B cell (primary cell): ENCODE measurements at places on chromosomes 1 and 21. TPM values are rescaled to one million over a fixed set of nuclear protein-coding genes. Genes with fewer than 3 reads are reported as not detected.
A peak's percentile ranks its signal among the peaks of the same experiment; 100 is the strongest.

The HHAT gene
- 26.7 and 28.2 TPM in 2 replicates for total RNA-seq

The C1QC gene
- total RNA-seq, result 0.73 TPM in 1 of 2 replicates, not detected in the other

The CYP2J2 gene
- total RNA-seq, result 0.34 and 0.41 TPM in 2 replicates

The NBPF4 gene
- not detected in 2 replicates for total RNA-seq

The LINGO4 gene
- not detected in 2 replicates for total RNA-seq

The UBE2U gene
- total RNA-seq, result not detected in 2 replicates

The SPOCD1 gene
- not detected in 2 replicates for total RNA-seq

The RAP1GAP gene
- total RNA-seq, result 0.07 and 0.32 TPM in 2 replicates

The WNT9A gene
- 0.07 TPM in 1 of 2 replicates, not detected in the other for total RNA-seq

The LPAR3 gene
- total RNA-seq, result 0.36 TPM in 1 of 2 replicates, not detected in the other

The LCE1A gene
- not detected in 2 replicates for total RNA-seq

The CD164L2 gene
- not detected in 2 replicates for total RNA-seq

The MAB21L3 gene
- not detected in 2 replicates for total RNA-seq

DNA sequence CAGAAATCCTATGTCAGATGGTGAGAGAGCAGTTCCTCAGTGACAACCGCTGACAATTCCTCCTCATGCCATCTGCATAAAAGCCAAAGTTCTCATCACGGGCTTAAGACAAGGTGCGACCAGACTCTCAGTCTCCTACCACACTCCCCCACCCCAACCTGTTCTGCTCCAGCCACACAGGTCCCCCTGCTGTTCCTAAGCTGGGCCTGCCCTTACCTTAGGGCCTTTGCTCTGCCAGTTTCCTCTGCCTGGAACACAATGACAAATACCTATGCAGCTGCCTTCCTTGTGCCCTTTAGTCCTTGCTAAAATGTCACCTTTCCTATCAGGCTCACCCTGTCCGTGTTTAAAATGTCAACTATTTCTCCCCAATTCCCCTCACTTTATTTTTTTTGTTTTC is 382.2 kb downstream of the NTNG1 start:
- no peak overlapping the region for H3K27ac ChIP-seq
- H3K4me1 ChIP-seq, result no peaks in the 10 kb centered on the region
- H3K4me3 ChIP-seq, result no peak overlapping the region
- H3K27me3 ChIP-seq, result no peaks in the 10 kb centered on the region
- DNase-seq, result no peak
- no peaks in the 10 kb centered on the region for H3K36me3 ChIP-seq

DNA sequence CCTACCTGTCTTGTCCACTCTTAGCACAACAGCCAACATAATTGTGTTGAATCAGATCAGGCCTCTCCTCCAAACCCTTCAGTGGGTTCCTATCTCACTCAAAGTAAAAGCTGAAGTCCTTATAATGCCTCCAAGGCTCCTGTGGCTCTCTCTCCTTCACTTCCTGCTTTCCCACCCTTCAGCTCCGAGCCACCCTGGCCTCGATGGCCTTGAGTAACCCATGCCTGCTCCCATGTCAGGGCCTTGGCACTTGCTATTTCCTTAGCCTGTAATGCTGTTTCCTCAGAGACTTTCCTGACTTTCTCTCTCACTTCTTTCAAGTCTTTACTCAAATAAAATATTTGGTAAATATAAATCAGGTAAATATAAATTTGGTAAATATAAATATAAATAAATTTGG is 8.1 kb upstream of the PLEKHM2 start:
- H3K36me3 ChIP-seq, result no peaks in the 10 kb centered on the region
- no peak overlapping the region for H3K27ac ChIP-seq
- no peak for DNase-seq
- H3K4me1 ChIP-seq, result peaks cover 20% of the 10 kb centered on the region
- H3K27me3 ChIP-seq, result no peaks in the 10 kb centered on the region

- no peak overlapping the region for H3K27ac ChIP-seq
- H3K27me3 ChIP-seq, result no peaks in the 10 kb centered on the region
- H3K4me3 ChIP-seq, result no peak overlapping the region
- no peak for DNase-seq
- H3K4me1 ChIP-seq, result peaks cover 18% of the 10 kb centered on the region
- H3K36me3 ChIP-seq, result no peaks in the 10 kb centered on the region
These were observed 16.0 kb downstream of the GALNT2 start for GRCh38 chr1:230083053-230083452.

GRCh38 chr1:153400244-153400643 is 9.4 kb upstream of the S100A8 start:
- no peak overlapping the region for H3K4me3 ChIP-seq
- H3K36me3 ChIP-seq, result no peaks in the 10 kb centered on the region
- H3K27me3 ChIP-seq, result no peaks in the 10 kb centered on the region
- no peaks in the 10 kb centered on the region for H3K4me1 ChIP-seq

DNA sequence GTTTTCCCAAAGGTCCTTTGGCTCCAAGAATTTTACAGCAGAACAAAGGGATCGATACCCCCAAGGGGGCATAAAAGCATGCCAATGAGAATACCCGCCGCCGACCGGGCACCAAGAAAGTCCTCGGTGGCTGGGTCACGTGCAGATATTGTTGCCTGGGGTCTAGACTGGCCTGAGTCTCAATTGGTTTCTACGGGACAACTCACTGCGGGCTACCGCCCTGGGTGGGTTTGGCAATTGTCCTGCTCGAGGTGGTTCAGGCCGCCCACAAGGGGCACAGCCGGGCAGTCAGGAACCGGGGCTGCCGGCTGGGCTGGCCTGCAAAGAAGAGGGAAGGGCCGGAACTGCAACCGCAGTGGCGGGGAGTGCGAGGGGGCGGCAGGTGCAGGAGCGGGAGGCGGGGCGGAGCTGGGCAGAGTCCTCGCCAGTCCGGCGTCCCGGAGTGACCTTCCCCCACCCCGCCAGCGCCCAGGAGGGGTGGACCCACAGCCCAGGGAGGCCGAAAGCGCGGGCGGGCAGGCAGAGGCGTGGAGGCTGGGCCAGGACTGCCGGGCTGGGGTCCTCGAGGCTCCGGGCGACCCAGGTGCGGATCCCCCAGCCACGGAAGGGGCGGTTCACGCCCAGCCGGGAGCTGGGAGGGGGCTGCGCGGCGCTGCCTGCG is 926 bp upstream of the ATP1B1 start:
- H3K27me3 ChIP-seq, result peaks cover 10% of the 10 kb centered on the region
- H3K36me3 ChIP-seq, result no peaks in the 10 kb centered on the region
- no peak overlapping the region for H3K27ac ChIP-seq
- DNase-seq, result peak; percentile 52
- peaks cover 17% of the 10 kb centered on the region for H3K4me1 ChIP-seq

GRCh38 chr21:20040768-20041167 is 957.4 kb upstream of the NCAM2 start:
- no peaks in the 10 kb centered on the region for H3K4me1 ChIP-seq
- DNase-seq, result no peak
- no peaks in the 10 kb centered on the region for H3K27me3 ChIP-seq
- no peak overlapping the region for H3K27ac ChIP-seq
- H3K36me3 ChIP-seq, result no peaks in the 10 kb centered on the region

GRCh38 chr21:35045542-35046262 is 3.4 kb downstream of the RUNX1 start:
- peak; percentile 50 for DNase-seq
- H3K27ac ChIP-seq, result peak overlapping the region; percentile 78
- peaks cover 22% of the 10 kb centered on the region for H3K36me3 ChIP-seq

DNA sequence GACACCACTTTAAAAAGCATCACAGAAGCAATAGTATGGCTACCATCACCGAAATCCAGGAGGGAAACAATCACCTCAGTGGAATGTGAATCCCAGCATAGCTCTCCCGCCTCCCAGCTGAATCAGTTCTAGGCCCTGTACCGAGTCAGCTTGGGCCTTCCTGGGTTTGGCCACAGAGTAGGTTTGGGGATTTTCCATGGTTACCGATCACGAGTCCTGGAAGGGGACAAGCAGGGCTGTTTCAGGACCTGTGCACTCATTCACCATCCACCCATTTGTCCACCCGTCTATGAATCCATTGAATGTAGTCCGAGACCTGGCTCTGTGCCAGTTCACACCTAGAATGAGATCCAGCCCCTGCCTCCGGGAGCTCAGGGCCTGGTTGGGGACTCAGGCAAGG is 94.2 kb downstream of the ARHGEF10L start:
- peaks cover 18% of the 10 kb centered on the region for H3K4me1 ChIP-seq
- DNase-seq, result no peak
- no peaks in the 10 kb centered on the region for H3K27me3 ChIP-seq
- H3K27ac ChIP-seq, result no peak overlapping the region
- no peaks in the 10 kb centered on the region for H3K36me3 ChIP-seq

- peak overlapping the region; percentile 73 for H3K27ac ChIP-seq
- H3K4me3 ChIP-seq, result peak overlapping the region; percentile 63
- no peak for DNase-seq
- no peaks in the 10 kb centered on the region for H3K27me3 ChIP-seq
These were observed 2.2 kb upstream of the ZBTB7B start for GRCh38 chr1:155000411-155000725.

GRCh38 chr1:15684042-15684461 is at the start of gene PLEKHM2:
TSS of gene PLEKHM2 (plus strand) at chr1:15684320. CDS start at chr1:15684559, 239 bp downstream.
- peak within 1 kb of the TSS; percentile 99 for H3K27ac ChIP-seq
- H3K4me1 ChIP-seq, result peaks cover 56% of the 10 kb centered on the region
- H3K4me3 ChIP-seq, result peak within 1 kb of the TSS; percentile 85
- no peaks in the 10 kb centered on the region for H3K27me3 ChIP-seq

GRCh38 chr1:230749635-230750034 is 2.4 kb downstream of the CAPN9 start:
- no peak overlapping the region for H3K4me3 ChIP-seq
- DNase-seq, result no peak
- H3K27me3 ChIP-seq, result no peaks in the 10 kb centered on the region
- H3K36me3 ChIP-seq, result no peaks in the 10 kb centered on the region
- no peak overlapping the region for H3K27ac ChIP-seq
- peaks cover 9% of the 10 kb centered on the region for H3K4me1 ChIP-seq

- H3K4me3 ChIP-seq, result no peak within 1 kb of the TSS
- DNase-seq, result peak; percentile 27
- H3K4me1 ChIP-seq, result peaks cover 7% of the 10 kb centered on the region
- H3K27ac ChIP-seq, result no peak within 1 kb of the TSS
- peaks cover 65% of the 10 kb centered on the region for H3K27me3 ChIP-seq
- H3K36me3 ChIP-seq, result no peaks in the 10 kb centered on the region
These were observed at the start of gene SLC6A17 for GRCh38 chr1:110150330-110151174. TSS of gene SLC6A17 (plus strand) at chr1:110150494. CDS start at chr1:110166930, 16,436 bp downstream.

- H3K27me3 ChIP-seq, result no peaks in the 10 kb centered on the region
- H3K36me3 ChIP-seq, result no peaks in the 10 kb centered on the region
- no peaks in the 10 kb centered on the region for H3K4me1 ChIP-seq
- no peak for DNase-seq
- H3K27ac ChIP-seq, result no peak overlapping the region
These were observed 110.7 kb upstream of the CTTNBP2NL start for GRCh38 chr1:112285316-112285715.

GRCh38 chr21:28396421-28396820 is 596.3 kb downstream of the LTN1 start:
- H3K4me3 ChIP-seq, result no peak overlapping the region
- no peak for DNase-seq
- no peaks in the 10 kb centered on the region for H3K36me3 ChIP-seq
- H3K27me3 ChIP-seq, result no peaks in the 10 kb centered on the region

- H3K27ac ChIP-seq, result no peak overlapping the region
- no peaks in the 10 kb centered on the region for H3K27me3 ChIP-seq
- no peak for DNase-seq
- no peak overlapping the region for H3K4me3 ChIP-seq
- no peaks in the 10 kb centered on the region for H3K36me3 ChIP-seq
These were observed 239.3 kb downstream of the KCNJ6 start for GRCh38 chr21:37677006-37677405.

DNA sequence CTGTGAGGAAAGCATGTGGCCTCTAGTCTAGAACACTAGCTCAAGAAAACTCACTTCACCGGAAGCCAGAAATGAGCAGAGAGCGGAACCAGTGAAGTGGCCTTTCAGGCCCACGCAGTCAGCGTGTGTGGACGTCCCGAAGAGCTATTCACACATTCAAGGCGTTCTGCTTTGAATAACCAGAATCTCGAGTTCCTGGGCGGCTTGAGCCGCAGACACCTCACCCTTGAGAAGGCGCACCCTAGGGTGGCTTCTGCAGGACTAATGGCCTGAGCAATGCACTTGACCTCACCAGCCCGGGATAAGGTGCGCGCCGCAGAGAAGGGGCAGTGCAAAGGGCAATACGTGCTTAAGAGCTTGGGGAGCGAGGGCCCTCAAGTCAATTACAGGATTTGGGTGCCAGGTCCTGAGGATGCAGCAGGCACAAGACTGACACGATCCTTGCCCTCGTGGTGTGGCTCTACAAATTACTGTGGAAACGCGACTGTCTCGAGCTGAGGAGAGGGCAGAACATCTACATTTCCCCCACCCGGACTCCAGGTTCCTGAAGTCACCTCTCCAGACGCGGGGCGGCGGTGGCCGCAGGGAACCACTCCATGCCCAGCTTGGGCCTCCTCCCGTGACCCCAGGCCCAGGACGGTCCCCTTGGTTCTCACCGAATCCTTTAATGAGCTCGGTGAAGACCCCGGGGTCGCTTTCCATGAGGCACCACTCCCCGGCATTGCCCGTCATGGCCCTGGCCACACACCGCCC is 455 bp downstream of the UCHL5 start:
- no peaks in the 10 kb centered on the region for H3K36me3 ChIP-seq
- peak overlapping the region; percentile 99 for H3K4me3 ChIP-seq
- peak overlapping the region; percentile 94 for H3K27ac ChIP-seq
- DNase-seq, result peak; percentile 65

GRCh38 chr1:81020506-81020905 is 780.2 kb upstream of the ADGRL2 start:
- H3K4me3 ChIP-seq, result no peak overlapping the region
- no peaks in the 10 kb centered on the region for H3K36me3 ChIP-seq
- no peaks in the 10 kb centered on the region for H3K27me3 ChIP-seq
- no peaks in the 10 kb centered on the region for H3K4me1 ChIP-seq
- DNase-seq, result no peak
- H3K27ac ChIP-seq, result no peak overlapping the region

DNA sequence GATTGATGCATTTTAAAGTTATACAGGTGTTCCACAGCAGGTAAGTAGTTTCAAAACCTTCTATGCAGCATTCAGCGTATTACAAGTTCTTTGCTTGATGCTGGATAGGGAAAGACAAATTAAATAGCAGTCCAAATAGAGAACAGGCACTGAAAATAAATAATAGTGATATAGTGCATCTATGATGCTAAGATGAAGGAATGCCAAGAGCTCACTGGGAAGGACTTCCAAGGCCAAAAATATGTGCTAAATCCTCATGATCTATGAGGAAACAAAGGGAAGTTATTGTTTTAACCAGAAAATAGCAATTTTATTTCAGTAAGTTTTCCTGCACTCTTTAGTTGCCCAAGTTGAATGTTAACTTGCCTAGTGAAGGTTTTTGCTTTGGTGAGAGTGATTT is 127.8 kb upstream of the GREM2 start:
- no peak for DNase-seq
- H3K4me1 ChIP-seq, result no peaks in the 10 kb centered on the region
- no peak overlapping the region for H3K27ac ChIP-seq
- H3K36me3 ChIP-seq, result no peaks in the 10 kb centered on the region
- no peaks in the 10 kb centered on the region for H3K27me3 ChIP-seq
- H3K4me3 ChIP-seq, result no peak overlapping the region

- peaks cover 11% of the 10 kb centered on the region for H3K4me1 ChIP-seq
- peaks cover 23% of the 10 kb centered on the region for H3K27me3 ChIP-seq
- no peaks in the 10 kb centered on the region for H3K36me3 ChIP-seq
- H3K4me3 ChIP-seq, result no peak overlapping the region
- H3K27ac ChIP-seq, result no peak overlapping the region
- no peak for DNase-seq
These were observed 1.7 kb downstream of the LMOD1 start for GRCh38 chr1:201944639-201945038.
